ENCODE measurements at places on chromosomes 2 and 18. TPM values are rescaled to one million over a fixed set of nuclear protein-coding genes. Genes with fewer than 3 reads are reported as not detected.

DNA sequence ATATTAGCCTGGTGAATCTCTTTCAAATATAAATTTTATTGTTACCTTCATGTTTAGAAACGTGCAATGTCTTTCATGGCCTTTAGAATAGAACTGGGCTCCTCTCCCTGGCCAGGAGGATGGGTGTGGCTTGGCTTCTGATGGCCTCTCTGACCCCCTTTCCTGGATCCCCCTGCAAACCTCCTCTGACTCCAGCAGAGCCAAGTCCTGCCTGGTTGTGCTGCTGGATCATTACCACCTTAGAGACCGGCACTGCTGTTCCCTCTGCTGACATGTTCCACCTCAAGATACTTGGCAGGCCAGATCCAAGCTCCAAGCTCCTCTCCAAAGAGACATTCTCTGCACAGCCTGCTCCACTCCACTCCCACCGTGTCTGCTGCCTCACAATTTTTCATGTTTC, 823.8 kb upstream of the HS6ST1 start:
- no peak for DNase-seq

DNA sequence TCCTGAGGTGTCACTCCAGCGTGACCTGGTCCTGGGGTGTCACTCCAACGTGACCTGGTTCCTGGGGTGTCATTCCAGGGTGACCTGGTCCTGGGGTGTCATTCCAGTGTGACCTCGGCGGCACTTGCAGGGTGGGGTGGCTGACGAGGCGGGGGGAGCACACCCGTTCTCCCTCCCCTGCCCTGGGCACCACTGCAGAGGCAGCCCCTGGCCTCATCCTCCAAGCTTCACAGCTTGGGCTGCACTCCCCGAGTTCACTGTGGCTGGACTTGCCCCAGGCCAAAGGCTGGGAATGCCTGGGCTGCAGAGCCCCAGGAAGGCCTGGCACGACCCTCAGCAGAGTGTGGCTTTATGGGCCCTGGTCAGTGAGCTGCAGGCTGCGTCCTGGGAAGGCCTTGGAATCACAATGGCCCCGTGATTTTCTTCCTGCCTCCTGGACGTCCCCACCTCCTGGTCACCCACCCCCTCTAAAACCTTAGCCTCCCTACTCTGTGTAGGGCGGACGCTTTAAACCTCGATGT, 88.3 kb downstream of the NFATC1 start:
- DNase-seq = no peak

GRCh38 chr2:1721706-1722646, 22.3 kb downstream of the PXDN start:
- no peak for DNase-seq

Gene IL36G
- not detected for total RNA-seq

Data from Panc1 (cell line).